Caudate nucleus (tissue), 63 donors: ENCODE measurements at places on chromosomes 3 and 15.

DNA sequence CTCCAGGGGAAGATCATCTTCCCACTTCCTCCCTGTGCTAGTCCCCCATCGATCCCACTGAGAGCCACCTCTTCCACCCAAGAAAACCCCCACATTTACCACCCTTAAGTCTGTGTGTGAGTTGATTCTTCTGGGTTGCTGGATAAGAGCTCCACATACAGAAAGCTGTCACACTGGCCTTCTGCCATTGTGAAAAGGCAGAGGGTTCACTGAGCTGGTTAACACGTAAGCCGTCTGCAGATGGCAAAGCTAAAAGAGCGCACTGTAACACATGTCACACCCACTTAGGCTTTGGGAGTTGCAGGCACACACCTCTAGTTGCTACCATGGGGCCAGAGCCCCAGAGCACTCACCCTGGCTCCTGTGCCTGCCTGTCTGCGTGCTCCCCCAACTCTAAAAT lies 309.8 kb upstream of the LRRC3B start:
- no peak for DNase-seq

- no peak for DNase-seq
These were observed 159.1 kb upstream of the NANOGP8 start for GRCh38 chr15:35244227-35244626.

DNA sequence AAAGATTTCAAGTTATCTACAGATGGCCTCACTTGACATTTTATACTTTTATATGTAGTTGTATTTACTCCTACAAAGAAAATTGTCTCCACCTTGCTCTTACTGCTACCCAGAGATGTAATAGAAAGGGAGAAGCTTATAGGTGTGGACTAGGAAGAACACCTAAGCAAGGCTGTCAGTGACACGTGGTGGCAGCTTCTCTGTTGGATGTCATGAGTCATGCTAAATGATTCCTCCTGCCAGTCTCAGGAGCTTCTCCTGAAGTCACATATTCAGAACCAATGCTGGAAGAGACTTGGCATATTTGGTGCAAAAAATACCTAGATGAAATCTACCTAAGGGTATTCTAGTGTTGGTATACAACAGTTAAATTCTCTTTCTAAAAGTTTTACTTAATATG lies 184.7 kb downstream of the LRRC3B start:
- DNase-seq: no peak

- DNase-seq: no peak
These were observed 57.4 kb upstream of the PPARG start for GRCh38 chr3:12231431-12231830.

DNA sequence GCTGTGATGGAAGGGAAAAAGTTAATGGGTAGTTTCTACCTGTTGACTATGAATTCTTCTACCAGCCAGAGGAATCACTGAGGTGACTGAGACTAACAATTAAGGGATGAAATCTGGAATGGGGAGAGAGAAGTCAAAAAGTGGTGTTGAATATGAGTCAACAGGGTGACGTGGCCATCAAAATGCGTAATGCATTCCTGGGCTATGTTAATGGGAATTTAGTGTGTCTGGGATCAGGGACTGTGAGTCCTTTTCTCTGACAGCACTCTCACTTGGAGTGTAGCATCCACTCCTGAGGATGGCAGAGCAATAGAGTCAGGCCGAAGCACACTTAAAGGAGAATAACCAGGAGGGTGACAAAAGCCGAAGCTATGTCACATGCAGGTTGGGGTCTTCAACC lies 60.4 kb downstream of the MESD start:
- DNase-seq: no peak

DNA sequence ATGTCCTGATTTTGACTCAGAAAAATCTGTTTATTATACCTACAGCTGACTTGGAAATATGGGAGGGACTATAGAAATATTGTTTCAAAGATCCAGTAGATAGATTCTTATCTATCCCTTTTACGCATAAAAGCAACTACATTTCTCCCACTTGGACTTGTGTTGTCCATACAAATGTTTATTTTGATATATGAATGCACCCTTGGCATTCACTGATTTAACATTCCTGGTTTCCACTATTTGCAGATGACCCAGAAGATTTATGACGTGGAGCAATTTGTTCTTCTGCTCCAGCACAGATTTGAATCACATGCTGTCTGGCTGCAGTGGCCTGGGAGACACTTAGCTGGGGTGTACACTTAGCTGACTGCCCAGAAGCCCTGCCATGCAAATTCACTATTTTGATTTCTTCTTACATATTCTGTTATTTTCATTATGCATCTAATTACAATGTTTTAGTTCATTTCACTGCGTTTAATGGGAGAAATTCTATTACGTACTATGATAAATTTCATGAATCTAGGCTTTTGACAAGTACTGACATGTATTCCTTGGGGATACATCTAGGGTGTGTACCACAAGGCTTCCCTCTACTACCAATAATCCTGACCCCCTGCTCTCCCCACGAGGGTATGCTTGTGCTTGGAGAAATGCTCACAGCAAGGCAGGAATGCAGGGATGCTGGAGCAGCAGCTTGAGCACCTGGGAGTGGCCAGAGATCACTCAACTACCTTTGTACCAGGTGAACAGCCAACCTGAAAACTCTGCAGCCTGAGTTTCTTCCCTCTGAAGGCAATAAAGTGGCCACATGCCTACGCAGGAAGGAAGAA lies 223.6 kb upstream of the TBL1XR1 start:
- DNase-seq: no peak

- no peak for DNase-seq
These were observed 1.0 kb upstream of the RNF7 start for GRCh38 chr3:141737093-141737492.

- no peak for DNase-seq
These were observed 1498.7 kb upstream of the CADM2 start for GRCh38 chr3:83460052-83460451.

DNA sequence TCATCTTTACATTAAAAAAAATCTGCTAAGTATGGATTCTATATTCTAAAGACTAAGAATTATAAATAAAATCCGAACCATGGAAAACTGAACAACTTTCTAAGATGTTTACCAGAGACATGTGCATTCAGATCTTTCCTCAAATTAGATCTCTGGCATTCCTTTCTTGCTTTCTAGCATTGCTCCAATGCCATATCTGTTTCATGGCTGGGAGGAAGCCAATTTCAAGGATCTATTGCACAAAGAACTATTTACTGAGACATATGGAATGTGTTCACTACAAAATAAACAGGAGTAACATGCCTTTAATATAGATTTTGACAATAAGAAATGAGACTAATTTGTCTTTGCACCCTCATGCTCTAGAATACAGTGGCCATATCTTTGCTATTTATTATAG lies 45.1 kb upstream of the NANOGP8 start:
- no peak for DNase-seq

DNA sequence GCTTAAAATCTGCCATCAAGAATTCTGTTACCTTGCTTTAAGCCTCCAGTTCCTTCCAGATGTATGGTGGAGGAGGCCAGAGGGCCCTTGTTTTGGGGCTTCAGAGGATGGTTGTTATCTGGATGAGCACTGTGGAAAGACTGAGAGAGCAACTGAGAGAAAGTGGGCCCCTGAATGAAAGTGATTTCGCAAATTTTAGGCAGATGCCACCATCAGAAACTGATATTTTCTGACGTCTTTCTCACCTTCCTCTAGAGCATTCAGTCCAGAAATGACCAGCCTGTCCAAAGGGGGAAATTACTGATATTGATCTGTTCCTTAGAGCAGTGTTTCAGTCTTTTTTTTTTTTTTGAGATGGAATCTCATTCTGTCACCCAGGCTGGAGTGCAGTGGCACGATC lies 13.4 kb downstream of the B3GNT5 start:
- no peak for DNase-seq

- no peak for DNase-seq
These were observed 51.7 kb downstream of the HMCES start for GRCh38 chr3:129330409-129330808.

DNA sequence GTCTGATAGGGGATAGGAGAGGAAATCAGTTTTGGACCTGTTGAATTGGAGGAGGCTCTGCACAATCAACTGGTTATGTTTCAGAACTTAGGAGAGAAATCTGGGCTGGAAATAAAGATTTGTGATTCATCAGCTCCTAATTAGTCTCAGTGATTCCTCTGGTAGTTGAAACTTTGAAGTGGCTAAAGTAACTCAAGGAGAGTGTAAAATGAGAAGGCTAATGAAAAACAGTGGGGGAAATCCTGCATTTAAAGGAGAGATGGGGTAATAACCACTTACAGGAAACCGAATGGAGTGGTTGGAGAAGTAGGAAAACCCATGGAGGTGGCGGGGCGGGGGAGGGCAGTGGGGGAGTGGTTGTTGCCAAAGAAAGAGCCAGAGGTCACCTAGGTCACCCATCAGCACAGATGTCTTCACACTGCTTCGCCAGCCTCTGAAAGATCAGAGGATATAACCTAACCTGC lies 32.6 kb downstream of the MAP2K5 start:
- DNase-seq: no peak

GRCh38 chr15:58908550-58909309 lies 24.7 kb downstream of the SLTM start:
- DNase-seq: no peak

GRCh38 chr15:68582864-68583263 lies 4.1 kb downstream of the CORO2B start:
- DNase-seq: no peak

- DNase-seq: no peak
These were observed 157.5 kb downstream of the MEGF11 start for GRCh38 chr15:66095871-66096687.

DNA sequence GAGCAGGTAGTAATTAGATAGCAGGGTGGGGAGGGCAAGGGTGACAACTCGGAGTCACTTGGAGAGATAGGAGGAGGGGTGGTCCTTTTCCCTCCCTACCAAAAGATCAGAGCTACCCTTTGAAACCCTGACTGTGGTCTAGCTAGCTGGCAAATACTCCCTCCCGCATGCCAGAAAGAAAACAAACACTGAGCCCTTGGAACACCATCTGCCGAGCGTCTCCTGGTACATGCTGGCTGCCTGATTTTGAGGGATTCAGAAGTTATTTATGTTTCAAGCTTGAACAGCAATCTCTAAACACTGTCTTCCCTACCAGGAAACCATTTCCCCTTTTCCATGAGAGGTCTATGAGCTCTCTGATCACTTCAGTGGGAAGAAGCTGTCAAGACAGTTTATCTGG lies 291.6 kb upstream of the CFAP20DC start:
- no peak for DNase-seq

DNA sequence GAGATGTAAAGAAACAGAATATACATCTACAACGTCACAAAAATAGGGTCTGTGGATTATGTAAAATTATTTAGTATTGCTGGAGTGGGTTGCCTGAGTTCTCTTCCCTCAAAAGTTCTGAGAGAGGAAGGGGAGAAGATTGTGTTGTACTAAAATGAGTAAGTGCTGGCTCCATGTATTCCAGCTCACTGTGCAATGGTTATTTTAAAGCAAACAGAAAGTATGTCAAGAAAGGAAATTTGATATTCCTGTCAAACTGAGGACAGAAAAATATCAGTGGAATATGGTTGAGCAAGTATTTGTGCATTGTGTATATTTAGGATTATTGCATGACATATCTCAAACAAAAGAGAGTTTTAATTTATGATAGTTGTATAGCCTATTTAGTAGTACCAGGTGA lies 2.2 kb downstream of the TRPC1 start:
- no peak for DNase-seq

DNA sequence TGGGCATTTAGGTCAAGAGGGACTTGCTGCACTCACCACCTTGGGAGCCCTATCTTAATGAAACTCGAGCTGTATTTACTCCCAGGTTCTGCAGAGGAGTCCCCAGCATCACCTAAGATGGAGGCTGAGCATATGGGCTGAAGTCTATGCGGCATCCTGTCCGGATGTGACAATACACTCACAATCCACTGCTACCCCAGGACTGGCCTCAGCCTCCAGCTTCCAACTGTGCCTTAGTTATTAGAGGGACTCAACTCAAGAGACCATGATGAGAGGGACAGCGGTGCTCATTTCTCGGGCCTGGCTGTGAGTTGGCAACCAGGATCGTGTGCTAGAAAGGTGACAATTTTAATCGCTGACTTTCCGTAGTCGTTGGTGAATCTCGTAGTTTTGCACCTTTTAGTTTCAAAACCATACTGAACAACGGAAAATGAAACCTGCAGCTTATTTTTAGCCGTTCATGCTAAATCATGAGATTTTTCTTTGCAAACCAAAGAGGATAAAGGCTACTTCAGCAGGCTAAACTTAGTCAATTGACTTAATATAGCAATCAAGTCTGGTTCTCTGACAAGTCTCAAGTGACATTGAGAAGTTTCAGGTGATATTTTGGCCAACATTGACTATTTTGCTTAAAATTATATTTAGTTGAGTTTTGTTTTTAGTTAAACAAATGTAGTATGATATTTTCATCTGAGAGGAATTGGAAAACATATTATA lies 11.1 kb downstream of the ZBTB38 start:
- DNase-seq: no peak

DNA sequence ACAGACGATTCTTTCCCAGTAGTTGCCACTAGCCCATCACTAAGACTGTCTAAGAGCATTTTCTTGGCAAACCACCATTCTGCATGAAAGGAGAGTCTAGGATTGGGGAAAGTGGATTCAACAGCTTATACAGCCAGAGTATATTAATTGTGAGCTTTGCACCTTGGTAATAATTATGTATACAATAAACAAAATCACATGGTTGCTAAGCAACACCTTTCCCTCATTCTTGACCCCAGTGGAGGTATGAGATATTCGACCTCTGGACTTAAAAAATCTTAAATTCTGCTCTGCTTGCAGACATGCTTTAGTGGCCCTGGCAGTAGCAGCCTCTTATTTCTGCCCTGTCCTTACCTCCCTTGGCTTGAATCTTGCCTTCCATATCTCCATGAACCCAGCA lies 73.1 kb downstream of the PPP2R3A start:
- no peak for DNase-seq

GRCh38 chr15:83305704-83306291 lies 21.3 kb upstream of the BNC1 start:
- peak; percentile 50 for DNase-seq

- DNase-seq: no peak
These were observed 315.2 kb upstream of the PPP2R3A start for GRCh38 chr3:135650309-135650708.

DNA sequence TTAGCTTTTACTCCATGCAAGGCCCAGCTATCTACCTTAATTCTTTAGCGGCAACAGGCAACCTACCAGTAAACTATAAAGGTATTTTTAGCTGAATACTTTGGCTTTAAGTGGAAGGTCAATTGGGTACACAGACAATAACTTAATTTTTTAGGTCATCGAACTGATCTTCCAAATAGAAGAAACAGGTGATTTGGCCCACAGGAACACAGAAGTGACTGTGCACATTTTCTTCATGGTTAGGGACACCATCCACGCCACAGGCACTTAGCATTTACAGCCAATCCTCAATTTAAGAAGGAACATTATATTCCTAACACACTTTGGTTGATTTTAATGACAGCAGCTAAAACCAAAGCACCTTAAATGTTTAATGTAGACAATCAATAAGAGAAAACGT lies 1.9 kb downstream of the ARPP19 start:
- no peak for DNase-seq

DNA sequence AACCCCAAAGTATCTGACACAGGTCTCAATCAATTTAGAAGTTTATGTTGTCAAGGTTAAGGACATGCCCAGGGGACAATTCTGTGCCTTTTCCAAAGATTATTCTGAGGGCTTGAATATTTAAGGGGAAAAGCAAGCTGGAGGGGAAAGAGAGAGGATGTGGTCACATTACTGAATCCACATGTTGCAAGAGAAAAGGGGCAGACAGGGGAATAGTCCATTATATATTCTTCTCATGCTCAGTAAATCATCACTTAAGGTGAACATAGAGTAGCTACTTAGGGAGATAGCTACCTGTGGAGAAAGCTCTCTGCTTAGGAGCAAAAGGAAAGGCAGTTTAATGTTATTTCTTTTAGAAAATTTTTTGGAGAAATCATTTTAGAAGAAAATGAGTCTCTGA lies 751.6 kb downstream of the SI start:
- no peak for DNase-seq

GRCh38 chr3:95352471-95352870 lies 1289.6 kb downstream of the NSUN3 start:
- no peak for DNase-seq
